ENCODE measurements at places on chromosomes 2 and 18.

DNA sequence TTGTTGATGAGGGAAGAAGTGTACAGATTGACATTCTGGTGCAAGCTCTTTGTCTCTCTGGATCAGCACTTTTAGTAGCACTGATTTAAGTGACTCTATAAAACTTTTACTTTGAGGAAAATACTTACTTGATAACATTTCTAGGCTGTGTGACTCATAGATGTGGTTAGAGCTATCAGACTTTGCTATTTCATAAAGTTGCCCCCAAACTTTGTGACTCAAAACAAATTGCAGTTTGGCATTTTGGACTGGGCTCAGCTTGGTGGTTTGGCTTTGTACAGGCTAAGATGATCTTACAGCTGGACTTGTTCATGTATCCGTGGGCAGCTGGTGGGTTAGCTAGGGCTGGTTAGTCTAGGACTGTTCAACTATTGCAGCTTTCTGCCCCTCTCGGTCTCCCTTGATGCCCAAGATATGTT lies 42.1 kb upstream of the GLS start:
- DNase-seq, result no peak

DNA sequence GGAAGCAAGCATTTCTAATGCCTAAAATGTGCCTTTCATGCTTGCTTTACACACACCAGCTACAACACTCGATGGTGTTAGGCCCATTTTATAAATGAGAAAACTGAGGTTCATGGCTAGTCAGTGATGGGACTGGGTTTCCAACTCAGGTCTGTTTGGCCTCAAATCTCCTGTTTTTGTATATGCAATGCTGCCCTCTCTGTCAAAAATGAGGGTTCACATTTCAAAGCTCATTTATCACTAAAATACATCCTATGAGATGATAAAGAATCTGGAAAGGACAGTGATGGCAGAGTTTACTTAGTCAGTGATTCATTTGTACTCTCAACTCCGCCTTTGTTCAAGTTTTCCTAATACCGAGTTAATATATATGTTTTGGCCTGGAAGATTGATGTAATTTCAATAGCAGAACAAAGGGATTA lies 92.3 kb downstream of the KCTD1 start:
- DNase-seq, result no peak

- no peak for DNase-seq
Observed at GRCh38 chr2:207164006-207164831, 1.5 kb downstream of the KLF7 start.

GRCh38 chr18:4453874-4454536 lies 1.1 kb downstream of the DLGAP1 start:
- no peak for DNase-seq

- DNase-seq, result no peak
Observed at GRCh38 chr2:184425083-184425482, 173.2 kb upstream of the ZNF804A start.

- DNase-seq, result no peak
Observed at GRCh38 chr2:172947461-172948153, 128.0 kb upstream of the MAP3K20 start.

GRCh38 chr2:145725876-145726275 lies 1206.0 kb upstream of the ZEB2 start:
- no peak for DNase-seq

- no peak for DNase-seq
Observed at GRCh38 chr2:2263196-2263829, 67.8 kb downstream of the MYT1L start.

- no peak for DNase-seq
Observed at GRCh38 chr2:234967201-234967869, 15.5 kb downstream of the SH3BP4 start.

GRCh38 chr18:77530732-77531131 lies 281.1 kb downstream of the GALR1 start:
- no peak for DNase-seq

GRCh38 chr2:110780461-110780860 lies 48.1 kb downstream of the ACOXL start:
- no peak for DNase-seq

DNA sequence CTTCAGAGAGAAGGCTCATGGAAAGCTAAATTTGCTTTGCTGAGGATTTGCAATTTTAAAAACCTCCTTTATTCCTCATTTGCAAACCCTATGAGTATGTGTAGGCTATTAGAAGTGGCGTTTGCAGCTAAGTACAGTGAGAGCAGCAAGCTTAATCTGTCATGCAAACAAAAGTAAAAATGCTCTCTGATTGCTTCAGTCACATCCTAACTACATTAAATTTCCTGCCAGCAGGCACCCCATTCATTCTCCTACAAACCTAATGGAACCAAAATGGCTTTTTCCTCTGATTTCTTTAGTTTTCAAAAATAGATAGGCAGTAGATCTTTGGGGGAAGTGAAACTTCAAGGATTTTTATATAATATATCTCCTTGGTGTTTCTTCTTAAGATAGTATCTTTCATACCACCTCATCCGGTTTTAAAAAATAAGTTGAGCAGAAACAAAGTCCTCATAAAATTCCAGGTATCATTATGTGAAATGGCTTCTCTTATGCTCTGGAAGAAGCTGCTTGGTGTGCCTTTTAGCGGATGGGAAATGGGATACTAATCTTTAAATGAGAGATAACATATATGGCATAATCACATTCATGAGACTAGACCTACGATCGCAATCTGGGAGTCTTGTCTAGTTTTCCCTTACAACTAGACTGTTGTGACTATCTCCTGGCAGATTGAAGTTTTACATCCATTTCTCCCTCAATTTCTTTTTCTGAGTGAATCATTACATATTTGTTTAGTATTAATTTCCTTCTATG lies 49.1 kb downstream of the CLIP4 start:
- DNase-seq, result no peak

DNA sequence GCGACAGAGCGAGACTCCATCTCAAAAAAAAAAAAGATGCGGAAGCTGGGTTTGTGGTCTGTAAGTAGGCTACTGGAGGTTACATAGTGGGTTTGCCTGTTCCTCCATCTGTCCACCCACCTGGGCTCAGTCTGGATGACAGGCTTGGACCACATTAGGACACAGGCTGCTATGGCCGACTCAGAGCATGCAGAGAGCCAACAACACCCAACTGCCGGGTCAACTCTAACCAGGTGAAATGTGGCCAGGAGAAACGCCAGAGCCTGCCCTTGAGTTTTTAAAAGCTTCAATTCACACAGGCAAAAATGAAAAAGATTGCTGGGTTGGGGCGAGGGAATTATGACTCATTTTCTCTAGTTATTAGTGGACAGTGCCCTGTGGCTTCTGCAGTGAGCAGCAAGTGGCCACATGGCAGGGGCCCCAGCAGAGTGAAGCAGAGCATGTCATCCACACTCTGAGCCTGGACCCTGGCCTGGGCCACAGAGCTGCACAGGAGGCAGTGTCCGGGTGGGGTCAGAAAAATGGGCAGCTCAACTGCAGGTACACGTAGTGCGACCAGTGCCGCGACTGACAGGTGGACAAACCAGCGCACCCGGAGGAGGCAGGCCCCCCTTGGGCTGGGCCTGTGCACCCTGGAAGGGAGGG lies 67.4 kb downstream of the BIN1 start:
- no peak for DNase-seq

- DNase-seq, result no peak
Observed at GRCh38 chr2:169476459-169476858, 2.8 kb upstream of the BBS5 start.

DNA sequence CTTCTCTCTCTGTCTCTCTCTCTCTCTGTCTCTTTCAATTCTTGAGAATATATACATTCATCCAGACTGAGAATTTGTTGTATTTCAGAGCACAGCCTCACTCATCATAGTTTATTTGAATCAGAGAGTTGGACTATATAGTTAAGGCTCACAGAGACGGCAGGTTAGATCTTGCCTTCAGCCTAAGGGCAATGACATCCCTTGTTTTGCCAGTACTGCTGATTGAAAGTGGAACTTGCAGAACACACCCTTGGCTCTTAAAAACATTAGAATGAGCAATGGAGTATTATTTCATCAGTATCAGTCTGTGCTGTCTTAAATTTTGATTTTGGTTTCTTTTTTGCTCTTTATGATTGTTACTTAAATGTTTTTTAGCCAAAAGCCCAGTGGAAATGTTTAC lies 62.0 kb upstream of the DSG1 start:
- no peak for DNase-seq

GRCh38 chr2:45258311-45258710 lies 249.1 kb upstream of the SIX2 start:
- DNase-seq, result no peak

GRCh38 chr2:7508296-7508943 lies 591.2 kb downstream of the RNF144A start:
- no peak for DNase-seq

GRCh38 chr2:4077017-4077416 lies 373.6 kb downstream of the DCDC2C start:
- no peak for DNase-seq

DNA sequence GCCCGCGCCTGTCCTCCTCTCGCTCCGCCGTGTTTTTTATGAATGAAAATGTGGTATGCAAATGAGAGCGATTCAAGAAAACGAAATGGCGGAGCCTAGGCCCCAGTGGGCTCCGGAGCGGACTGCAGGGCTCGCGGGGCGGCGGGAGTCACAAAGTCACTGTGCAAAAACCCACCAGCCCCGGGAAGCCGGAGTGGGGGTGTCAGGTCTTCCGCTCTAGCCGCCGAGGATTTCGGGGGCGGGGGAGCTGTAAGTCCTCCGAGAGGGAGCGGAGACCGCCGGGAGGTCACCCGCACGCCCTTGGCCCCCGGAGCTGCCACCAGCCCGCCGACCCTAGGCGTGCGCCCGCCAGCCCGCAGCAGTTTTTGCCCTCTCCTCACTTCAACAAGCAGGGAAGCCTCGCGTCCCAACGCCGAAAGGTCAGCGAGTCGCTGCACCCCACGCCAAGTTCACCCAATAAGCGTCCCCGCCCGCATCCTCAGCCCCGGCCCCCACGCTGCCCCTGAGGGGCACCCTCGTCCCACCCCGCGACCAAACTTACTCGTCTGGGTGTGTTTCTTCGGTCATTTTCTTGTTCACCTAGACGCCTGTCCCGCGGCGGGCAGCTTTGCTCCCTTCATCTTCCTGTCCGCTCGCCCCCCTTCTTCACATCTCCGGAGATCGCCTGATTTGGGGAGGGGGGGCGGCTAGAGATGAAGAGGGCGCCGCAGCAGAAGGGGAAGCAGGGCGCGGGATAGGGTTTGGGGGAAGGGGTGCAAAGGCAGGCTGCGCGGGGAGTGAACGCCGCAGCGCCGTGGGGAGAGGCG lies 775 bp downstream of the SPRED2 start:
- peak; percentile 38 for DNase-seq

- no peak for DNase-seq
Observed at GRCh38 chr2:60891180-60891579, 9.8 kb downstream of the REL start.

DNA sequence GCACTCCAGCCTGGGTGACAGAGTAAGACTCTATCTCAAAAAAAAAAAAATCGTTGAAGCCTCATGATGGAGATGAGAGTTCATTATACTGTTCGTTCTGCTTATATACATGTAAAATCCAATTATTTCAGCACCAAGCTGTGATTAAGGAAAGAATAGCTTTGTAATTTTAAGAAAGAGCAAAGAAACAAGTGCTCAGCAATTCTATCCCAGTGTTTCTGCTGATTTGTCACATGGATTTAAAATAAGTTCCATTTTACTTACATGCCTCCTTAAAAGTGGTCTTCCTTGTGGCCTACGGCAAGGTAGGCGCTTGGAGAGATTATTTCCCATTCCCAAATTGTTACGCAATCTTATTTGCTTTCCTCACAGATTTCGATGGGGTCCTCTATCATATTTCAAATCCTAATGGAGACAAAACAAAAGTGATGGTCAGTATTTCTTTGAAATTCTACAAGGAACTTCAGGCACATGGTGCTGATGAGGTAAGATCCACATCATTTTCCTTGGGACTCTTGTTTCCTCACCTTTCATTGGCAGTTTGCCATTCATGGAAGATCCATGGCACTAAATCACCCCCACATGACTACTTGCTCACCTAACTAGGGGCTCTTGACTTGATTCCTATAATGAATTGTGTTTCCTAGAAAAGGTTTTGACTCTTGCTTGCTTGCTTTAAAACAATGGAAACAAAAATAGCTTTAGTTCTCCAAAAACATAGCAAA lies 11.5 kb downstream of the ARPC2 start:
- DNase-seq, result no peak

DNA sequence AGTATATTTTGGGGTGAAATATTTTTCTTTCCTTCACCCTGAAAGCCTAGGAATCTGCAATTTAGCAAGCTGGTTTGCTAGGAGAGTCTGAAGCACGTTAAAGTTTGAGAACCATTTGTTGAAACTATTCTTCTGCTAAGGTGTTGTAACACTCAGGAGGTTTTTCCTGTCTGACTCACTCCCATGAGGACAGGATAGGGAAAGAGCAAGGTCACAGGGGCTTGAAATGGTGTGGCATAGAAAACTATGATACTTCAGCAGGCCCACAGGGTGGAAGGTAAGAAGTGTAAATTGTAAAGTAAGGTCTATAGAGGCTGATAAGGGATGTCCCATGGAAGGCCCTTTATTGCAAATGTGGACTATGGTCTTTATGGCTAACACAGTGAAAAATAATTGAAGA lies 177.7 kb upstream of the ZC3H15 start:
- DNase-seq, result no peak

DNA sequence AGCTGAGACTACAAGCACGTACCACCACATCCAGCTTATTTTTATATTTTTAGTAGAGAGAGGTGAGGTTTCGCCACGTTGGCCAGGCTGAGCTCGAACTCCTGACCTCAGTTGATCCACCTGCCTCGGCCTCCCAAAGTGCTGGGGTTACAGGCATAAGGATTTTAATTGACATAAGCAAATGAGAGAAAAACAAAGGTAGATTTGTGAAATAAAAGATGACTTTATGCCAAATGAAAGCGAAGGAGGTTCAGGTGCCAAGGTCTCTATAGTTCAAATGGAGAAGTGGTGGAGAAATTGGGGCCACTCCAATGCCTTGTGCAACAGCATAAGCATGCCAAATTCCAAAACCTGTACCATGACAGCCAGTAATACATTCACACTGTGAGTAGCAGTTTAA lies 180.6 kb downstream of the MREG start:
- DNase-seq, result no peak

DNA sequence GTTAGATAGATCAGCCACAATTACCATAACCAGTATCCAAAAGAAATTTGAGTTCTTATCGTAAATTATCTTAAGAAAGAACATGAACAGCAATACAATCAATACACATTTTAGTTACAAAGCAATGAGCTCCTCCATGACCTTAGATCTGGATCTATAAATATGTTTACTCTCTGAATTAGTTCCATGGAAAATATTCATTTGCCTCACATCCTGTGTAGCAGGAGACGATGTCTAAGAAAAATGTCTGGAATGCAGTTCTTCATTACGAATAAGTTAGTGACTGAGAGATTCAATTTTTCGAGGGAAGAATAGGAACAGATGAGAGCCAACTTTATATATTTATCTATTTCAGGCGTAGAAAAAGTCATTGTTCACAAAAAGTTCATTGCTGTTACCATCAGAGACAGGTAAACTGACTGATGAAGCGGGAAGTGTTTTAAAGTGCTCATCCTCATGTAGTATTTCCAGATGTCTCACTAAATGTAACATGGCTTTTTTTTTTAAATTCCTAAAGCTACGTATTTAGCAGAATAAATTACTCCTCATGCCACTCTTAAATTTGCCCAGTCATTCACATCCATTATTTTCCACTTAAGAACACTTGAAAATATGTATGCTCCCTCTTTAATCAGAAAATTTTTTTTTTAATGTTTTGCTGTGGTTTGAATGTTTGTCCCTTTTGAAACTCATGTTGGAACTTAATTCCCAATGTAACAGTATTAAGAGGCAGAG lies 106.5 kb upstream of the SCN1A start:
- DNase-seq, result no peak

- no peak for DNase-seq
Observed at GRCh38 chr2:101828673-101829334, 131.3 kb downstream of the MAP4K4 start.

GRCh38 chr18:52288403-52289004 lies 51.5 kb upstream of the DCC start:
- no peak for DNase-seq

GRCh38 chr2:240644171-240644651 lies 18.9 kb downstream of the GPR35 start:
- no peak for DNase-seq
